H4 (cell line): ENCODE measurements at places on chromosomes 2 and 18. TPM values are rescaled to one million over a fixed set of nuclear protein-coding genes. Genes with fewer than 3 reads are reported as not detected.

GRCh38 chr2:111654829-111655228 lies 229.2 kb downstream of the ANAPC1 start:
- DNase-seq: no peak

DNA sequence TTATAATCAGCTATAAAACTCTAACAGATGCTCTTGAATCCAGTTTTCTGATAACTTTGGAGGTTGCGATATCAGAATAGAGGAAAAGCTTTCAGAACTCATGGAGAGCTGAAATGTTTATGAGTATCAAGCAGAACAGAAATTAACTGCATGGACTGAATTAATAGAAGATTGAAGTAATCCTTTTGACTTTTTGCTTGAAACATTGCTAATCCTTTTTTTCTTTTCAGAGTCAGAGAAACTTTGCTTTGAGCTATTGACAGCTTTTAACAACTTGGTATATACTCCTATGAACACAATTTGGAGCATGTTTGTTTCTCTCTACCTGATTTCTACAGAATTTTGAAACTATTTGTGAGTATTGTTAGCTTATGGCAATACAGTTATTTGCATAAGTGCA lies 1254.8 kb downstream of the LRP1B start:
- no peak for DNase-seq

GRCh38 chr2:60818272-60818671 lies 62.2 kb downstream of the PAPOLG start:
- no peak for DNase-seq

DNA sequence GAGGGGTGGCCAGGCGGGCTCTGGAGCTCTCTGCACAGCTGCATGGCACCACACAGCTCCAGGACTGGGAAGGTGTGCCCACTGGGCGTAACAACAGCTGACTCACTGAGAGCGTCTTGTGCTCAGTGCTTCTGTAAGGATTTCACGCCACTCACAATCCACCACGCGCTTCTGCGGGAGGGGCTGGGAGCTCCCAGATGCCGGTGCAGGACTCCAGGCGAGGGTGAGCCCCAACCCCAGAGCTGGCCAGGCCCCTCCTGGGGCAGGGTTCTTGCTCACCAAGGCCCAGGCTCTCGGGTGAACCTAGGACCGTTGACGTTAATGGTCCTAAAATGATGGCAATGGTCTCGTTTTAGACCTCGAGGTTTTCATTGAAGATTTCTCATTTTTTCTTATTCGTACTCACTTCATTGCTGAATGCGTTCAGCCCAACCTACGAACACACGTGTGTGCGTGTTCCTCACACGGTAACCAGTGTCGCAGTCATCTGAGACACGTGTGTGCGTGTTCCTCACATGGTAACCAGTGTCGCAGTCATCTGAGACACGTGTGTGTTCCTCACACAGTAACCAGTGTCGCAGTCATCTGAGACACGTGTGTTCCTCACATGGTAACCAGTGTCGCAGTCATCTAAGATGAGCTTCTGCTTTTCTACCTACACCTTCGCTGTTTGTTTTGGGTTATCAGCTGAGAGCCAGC lies 38.4 kb upstream of the ZNF236 start:
- DNase-seq: no peak

GRCh38 chr2:144995482-144995881 lies 475.6 kb upstream of the ZEB2 start:
- no peak for DNase-seq

- DNase-seq: no peak
Observed at GRCh38 chr2:5385596-5385995, 306.6 kb upstream of the SOX11 start.

GRCh38 chr2:29159125-29159524 lies 43.9 kb downstream of the CLIP4 start:
- no peak for DNase-seq

GRCh38 chr2:871175-871727 lies 79.4 kb upstream of the SNTG2 start:
- no peak for DNase-seq

- DNase-seq: peak; percentile 43
Observed at GRCh38 chr2:60998628-60999545, 18.6 kb upstream of the PEX13 start.

DNA sequence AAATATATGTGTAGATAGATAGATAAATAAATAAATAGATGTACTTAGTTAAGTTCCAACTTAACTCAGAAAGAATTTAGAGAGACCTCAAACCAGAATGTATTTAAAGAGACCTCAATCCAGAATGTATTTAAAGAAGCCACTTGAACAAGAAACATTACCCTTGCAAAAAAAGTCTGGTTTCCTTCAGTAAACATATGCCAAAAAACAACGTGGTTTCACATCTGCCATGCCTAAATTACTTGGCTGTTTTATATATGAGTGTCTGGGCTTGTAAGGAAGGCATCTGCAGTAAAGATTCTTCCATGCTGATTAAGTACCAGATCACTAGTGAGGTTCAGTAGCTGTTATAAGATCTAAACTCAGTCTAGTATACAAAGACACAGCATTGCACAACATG lies 29.1 kb upstream of the RPE start:
- DNase-seq: no peak

DNA sequence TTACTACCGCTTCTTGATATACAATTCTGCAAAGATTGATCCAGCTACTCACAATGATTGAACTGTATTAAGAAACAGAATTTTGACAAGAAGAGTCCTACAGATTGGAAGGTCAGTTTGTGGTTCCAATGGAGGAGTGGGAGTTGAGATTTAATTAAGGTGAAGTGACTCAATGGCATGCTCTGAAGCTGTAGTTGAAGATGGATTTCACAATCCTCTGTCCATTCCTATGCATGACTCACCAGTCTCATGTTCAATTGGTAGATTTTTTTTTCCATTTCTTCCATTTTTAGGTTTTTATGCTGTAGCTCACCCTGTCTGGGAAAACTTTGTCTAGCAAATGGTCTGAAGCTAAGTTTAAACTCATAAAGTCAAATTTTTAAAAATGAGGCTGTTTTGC lies 83.3 kb downstream of the DPP4 start:
- DNase-seq: peak; percentile 81

DNA sequence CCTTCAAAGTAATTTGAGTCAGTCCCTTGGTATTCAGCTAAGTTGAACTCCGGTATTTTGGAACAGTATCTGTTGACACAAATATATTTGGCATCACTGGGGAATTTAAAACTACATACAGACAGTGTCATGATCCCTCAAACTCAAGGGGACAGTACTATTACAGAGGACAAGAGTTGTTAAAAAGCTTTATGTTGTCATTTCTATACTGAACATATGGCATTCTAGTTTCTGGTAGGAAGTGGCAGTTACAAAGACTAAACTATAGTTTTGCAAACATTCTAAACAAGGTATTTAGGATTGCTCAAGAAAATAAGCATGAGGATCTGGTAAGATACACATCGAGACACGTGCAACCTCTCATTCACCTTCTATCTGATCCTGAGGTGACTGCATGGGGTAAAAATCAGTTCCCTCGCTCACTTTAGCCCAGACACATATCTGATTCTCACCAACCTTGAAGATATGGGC lies 16.6 kb upstream of the CCNYL1 start:
- no peak for DNase-seq

- DNase-seq: no peak
Observed at GRCh38 chr2:19748073-19748375, 153.8 kb downstream of the TTC32 start.

GRCh38 chr2:177908824-177909223 lies 163.8 kb downstream of the PDE11A start:
- DNase-seq: no peak

GRCh38 chr2:161139098-161139987 lies 20.9 kb upstream of the TANK start:
- peak; percentile 27 for DNase-seq

GRCh38 chr2:98355881-98356280 lies 9.6 kb downstream of the CNGA3 start:
- no peak for DNase-seq

DNA sequence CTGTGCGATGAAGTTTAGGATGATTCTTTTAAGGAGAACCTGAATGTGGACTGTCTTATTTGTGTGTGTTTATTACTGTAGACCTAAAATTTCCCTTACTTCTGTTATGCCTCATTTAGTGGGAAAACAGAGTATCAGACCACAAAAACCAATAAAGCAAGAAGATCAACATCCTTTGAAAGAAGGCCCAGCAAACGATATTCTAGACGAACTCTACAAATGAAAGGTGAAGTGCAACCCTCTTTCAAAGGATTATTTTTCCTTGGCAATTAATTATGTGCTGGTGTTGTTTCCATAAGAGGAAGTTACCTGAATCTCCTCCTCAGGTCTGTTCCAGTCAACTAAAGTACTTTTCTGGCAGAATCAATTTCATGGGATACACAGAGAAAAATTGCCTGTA lies 78.6 kb downstream of the EPB41L5 start:
- DNase-seq: no peak

GRCh38 chr18:3538456-3538855 lies 88.5 kb downstream of the TGIF1 start:
- no peak for DNase-seq

DNA sequence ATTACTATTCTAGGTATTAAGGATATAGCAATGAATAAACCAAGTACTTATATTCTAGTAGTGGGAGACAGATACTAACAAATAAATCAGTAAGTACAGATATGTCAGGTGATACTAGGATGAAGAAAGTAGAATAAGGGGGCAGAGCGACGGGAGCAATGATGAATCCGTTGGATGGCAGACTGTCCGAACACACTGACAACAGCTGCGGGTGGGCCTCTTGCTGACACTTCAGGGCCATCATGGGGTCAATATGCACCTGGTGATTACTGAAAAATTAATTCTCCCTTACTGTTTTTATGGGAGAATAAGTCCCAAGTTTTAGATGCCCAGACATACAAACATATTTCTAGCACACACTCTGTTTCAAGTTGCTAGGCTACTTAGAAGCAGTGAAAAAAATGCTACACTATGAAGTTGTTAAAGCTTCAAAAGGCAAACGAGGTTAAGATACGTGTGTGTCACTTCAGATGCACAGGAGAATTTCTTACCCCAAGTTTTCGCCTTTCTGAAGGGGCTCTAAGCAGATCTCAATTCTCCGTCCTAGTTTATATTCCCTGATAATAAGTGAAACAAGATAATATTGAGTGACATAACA lies 78.7 kb downstream of the USP40 start:
- no peak for DNase-seq

DNA sequence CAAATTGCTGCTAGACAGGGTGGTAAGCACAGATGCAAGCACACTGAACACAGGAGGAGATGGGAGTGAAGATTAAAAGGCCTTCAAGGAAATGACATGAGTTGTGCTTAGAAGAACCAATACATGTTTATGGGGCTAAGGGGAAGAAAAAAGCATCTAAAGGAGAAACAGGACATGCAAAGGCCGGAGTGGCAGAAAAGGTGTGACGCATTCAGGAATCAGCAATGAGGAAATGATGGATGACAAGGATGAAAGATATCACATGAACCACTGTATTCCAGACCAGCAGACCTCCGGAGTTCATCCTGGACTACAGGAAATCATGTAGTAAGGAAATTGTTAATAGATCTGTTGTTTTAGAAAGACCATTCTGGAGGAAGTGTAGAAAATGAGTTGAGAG lies 42.8 kb downstream of the PPP4R1 start:
- DNase-seq: no peak

- DNase-seq: no peak
Observed at GRCh38 chr2:230650585-230651137, 62.0 kb upstream of the CAB39 start.

- DNase-seq: peak; percentile 12
Observed at GRCh38 chr18:35713545-35713944, 132.0 kb downstream of the GALNT1 start.

DNA sequence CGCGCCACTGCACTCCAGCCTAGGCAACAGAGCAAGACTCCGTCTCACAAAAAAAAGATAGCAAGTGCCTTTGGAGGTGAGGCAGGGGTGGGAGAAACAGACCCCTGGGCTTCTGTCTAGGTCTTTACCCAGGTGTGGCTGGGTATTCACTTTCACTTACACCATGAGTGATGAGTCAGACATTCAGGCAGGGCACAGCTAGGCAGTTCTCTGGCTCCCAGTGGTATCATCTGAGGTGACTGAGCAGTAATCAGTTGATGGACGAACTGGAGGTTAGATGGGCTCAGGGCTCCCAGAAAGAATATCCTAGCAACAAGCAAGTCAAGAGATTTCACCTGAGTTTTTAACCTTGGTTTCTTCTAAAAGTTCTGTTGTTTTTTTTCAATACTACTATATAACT lies 107.0 kb upstream of the RAB6C start:
- no peak for DNase-seq

Gene AGXT
- not detected in 2 replicates for total RNA-seq

Gene TPRKB
- total RNA-seq: 124 and 136 TPM in 2 replicates

Gene PROKR1
- total RNA-seq: not detected in 2 replicates

Gene HOXD8
- not detected in 2 replicates for total RNA-seq

Gene TANC1
- total RNA-seq: 14.6 and 16.6 TPM in 2 replicates

Gene DSC2
- 0.14 and 0.48 TPM in 2 replicates for total RNA-seq

Gene SPP2
- total RNA-seq: not detected in 2 replicates

Gene LIMS3
- total RNA-seq: not detected in 2 replicates

Gene PLEK
- 0.12 TPM in 1 of 2 replicates, not detected in the other for total RNA-seq

Gene LONRF2
- total RNA-seq: 0.51 and 1.2 TPM in 2 replicates

Gene PSTPIP2
- total RNA-seq: 0.08 TPM in 1 of 2 replicates, not detected in the other

Gene UPP2
- total RNA-seq: not detected in 2 replicates

Gene SERPINB4
- not detected in 2 replicates for total RNA-seq

Gene MDH1B
- 2.6 and 8.7 TPM in 2 replicates for total RNA-seq

Gene OSR1
- 1.3 TPM in 2 replicates for total RNA-seq

Gene VWC2L
- not detected in 2 replicates for total RNA-seq

Gene ZBTB7C
- 1.0 and 1.1 TPM in 2 replicates for total RNA-seq

Gene FECH
- 88.0 and 106 TPM in 2 replicates for total RNA-seq

Gene STPG4
- total RNA-seq: not detected in 2 replicates

Gene REL
- total RNA-seq: 2.9 and 3.0 TPM in 2 replicates
